ENCODE measurements at places on chromosomes 13 and 19.

- no peak for DNase-seq
Measured at GRCh38 chr13:59843040-59843439, 320.7 kb downstream of the DIAPH3 start.

DNA sequence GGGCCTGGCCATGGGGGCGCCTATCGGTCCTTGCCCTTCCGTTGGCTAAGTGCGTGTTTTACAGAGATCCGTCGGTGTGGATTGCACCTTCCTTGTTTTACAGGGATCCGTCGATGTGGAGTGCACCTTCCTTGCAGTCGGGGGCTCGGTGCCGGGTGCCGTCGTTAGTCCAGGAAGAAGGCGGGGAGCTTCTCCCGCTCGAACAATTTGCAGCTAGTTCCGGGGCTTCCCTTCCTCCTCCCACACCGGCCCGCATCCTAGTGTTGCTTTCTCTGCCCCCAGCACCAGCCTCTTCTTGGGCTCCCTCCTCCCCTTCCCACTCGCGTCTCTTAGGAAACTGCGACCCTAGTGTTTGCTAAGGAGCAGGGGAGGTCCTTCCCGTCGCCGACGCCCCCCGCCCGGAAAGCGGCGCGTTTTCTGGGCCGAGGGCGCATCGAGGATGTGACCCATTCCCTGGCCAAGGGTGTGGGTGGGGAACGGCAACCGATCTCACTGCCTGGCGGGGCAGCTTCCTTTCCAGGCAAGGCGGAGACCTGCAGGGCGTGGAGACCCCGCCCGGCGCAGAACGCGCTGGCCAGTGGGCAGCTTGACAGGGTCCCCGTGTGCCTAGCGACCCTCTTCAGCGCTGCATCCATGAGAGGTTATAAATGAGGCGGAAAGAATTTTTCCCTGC is 75.7 kb upstream of the ZNF91 start:
- no peak for DNase-seq

DNA sequence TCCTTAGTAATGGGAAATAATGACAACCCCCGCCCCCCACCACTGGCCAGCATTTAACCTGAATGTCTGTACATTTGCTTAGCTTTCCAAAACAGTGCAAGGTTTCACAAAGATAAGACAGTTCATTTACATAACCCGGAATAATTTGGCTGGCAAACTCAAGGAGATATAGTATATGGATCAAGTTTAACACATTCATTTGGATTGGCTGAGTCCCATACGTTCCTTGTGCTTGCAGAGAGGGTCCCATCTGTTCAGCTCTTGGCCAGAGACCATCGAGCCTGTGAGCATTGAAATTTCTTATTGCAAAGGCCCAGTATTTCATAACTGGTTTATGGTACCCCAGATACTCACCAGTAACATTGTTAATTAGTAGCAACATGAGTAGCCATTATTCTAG is 116.5 kb downstream of the GPC6 start:
- DNase-seq = no peak

- DNase-seq = no peak
Measured at GRCh38 chr19:14061081-14061749, 661 bp downstream of the PALM3 start.

- peak; percentile 92 for DNase-seq
Measured at GRCh38 chr19:5803752-5804515, 933 bp upstream of the NRTN start.

- no peak for DNase-seq
Measured at GRCh38 chr13:20297181-20297580, 65.1 kb upstream of the GJB6 start.

DNA sequence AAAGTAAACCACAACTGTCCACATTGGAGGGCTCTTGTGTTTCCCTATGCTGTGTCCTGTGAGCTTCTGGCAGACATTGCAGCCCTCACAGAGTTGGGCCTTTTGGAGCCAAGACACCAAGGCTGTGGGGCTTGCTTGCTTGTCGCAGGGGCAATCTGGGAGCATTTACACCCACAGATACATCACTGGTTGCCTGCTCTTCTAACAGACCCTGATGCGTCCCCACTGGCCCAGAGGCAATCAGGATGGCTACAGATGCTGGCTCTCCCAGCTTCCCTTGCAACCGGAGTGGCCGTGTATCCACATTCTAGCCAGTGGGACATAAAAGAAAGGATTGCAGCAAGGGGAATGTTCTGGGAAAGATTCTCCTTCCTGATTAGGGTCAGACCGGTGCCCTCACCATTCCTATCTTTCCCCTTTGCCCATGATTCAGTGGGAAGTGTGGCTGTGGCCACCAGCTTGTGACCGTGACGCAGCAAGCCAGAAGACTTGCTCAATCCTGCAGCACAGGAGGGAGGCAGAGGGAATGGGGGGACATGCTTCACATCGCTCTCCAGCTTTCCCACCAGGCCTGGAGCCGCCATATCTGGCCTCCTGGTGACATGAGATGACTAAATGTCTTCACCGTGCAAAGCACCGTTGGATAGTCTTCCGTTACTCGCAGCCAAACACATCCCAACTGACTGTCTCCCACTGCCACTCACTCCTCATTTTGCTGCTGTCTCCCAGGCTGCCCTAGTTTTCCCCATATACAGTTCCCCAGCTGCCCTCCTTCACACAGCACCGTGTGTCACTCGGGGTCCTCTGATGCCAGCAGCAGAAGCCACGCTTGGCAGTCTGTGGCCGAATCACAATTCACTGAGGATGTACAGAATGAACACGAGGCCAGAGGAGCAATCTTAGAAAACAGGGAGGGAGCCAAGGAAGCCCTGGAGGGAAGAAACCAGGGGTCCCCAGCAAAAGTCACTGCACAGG is 151.0 kb downstream of the DPF1 start:
- DNase-seq = no peak

DNA sequence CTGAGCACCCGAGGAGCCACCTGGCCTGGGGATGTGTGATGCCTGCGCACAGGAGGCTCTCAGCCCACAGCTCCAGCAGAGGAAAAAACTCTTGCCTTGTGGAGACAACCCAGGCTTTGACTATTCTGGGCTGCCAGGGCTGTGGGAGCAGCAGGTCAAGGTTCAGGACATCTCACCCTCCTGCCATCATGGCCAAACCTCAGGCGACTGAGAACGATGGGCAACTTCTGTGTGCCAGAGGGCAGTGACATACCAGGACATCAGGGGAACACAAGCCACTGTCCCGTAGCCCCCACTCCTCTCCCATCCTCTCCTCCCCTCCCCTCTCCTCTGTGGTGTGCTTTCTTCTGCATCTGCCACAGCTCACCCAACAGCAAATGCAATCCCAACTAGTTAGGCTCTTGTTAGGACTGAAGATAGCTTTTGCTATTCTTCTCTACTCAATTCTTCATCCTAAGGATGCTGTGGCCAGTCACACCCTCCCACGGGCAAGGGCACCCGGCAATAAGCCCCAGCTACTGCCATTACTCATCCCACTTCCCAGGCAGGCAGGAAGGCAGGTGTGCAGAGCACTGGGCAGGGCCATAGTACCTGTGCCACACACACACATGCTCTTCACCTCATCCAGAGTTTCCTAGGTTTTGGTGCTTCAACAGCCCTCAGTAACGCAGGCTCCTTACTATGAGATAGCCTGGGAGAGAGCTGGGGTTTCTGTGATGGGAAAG is 16.8 kb downstream of the ELL start:
- DNase-seq = no peak

- no peak for DNase-seq
Measured at GRCh38 chr19:16794456-16795441, 34.4 kb upstream of the SIN3B start.

- no peak for DNase-seq
Measured at GRCh38 chr13:96810104-96810503, 184.2 kb downstream of the OXGR1 start.

GRCh38 chr13:48181482-48182145 is 51.4 kb upstream of the ITM2B start:
- no peak for DNase-seq

DNA sequence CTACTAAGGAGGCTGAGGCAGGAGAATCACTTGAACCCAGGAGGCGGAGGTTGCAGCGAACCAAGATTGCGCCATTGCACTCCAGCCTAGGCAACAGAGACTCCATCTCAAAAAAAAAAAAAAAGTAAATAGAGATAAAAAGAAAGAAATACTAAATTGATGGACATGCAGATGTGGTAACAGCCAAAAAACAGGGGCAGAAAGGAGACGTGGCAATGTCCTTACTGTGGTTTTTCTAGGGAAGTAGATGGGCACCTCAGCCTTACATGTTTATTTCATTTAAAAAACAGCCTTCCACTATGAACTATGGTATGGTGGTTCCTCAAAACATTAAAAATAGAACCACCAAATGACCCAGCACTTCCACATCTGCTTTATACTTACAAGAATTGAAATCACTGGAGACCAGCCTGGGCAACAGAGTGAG is 6.5 kb upstream of the EIF3G start:
- DNase-seq = no peak

DNA sequence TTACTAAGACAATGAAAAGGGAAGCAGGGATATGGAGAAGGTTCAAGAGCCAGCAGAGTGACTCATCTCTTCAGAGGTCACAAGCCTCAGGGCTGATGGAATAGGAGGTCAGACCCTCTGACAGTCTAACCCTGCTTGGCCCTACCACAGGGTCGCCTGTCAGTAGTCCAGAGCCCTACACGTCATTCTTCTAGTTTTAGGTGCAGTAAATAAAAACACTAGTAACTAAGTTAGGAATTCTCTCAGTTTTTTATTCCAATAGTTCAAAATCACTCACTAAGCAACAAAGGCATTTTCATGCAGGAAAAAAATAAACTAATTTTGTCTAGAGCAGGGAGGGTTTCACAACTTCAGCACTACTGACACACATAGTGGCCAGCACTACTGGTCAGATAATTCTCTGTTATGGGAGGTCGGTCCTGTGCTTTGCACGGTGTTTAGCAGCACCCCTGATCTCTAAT is 27.2 kb downstream of the FOXO1 start:
- DNase-seq = no peak

DNA sequence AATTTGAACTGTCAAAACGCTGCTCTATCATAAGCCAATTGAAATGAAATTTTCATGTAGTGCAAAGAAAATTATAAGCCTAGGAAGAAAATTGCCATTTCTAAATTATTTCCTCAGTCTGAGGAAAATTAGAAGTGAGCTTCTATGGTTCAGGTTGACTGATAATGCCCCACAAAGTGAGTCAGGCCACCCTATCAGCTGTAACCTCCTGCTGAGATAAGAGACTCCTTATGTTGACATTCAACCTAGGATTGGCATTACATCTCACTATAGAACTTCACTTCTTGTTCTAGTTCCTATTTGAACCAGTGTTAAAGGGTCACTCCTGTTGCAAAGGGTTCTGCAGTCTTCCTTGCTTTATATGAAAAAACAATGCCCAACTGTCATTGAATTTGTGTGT is 32.6 kb upstream of the RFC3 start:
- DNase-seq = no peak

DNA sequence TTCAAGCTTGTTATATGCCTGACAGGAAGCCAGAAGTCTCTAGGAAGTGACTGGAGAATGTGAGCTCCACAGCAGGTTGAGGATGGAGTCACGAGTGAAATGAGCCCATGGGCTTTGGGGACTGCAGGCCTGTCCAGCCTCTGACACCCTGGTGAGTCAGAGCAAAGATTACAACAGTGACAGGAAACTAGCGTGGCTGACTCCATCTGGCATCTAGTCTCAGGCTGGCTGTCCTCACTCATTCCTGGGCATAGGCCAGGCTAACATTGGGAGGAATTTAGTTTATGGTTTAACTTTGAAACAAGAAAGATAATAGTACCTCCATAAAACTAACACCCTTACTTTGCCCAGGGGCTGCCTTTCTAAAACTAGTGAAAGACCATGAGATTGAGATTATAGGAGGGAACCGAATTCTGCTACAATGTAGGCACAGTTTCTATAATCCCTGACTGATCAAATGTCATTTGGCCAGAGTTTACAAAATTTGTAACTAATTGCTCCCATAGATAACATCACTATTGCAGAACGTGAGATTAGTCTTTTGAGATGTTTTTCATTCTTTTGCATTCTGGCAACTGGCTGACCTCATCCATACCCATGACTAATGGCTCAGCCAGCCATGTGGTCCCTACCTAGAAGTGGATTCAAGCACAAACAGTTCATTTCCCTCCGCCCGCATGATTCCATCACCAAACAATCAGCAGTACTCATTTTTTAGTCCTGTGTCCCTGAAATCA is 28.4 kb downstream of the PSG1 start:
- no peak for DNase-seq

DNA sequence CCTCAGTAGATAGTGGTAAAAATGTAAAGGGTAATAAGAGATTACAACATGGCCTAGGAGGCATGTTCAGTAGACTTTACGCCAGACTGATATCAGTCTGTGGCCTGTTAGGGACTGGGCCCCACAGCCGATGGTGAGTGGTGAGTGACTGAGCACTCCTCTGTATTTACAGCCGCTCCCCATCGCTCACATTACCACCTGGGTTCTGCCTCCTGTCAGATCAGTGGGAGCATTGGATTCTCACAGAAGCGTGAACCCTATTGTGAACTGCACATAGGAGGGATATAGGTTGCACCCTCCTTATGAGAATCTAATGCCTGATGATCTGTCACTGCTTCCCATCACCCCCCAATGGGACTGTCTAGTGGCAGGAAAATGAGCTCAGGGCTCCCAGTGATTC is 17.9 kb downstream of the NLRP11 start:
- no peak for DNase-seq

DNA sequence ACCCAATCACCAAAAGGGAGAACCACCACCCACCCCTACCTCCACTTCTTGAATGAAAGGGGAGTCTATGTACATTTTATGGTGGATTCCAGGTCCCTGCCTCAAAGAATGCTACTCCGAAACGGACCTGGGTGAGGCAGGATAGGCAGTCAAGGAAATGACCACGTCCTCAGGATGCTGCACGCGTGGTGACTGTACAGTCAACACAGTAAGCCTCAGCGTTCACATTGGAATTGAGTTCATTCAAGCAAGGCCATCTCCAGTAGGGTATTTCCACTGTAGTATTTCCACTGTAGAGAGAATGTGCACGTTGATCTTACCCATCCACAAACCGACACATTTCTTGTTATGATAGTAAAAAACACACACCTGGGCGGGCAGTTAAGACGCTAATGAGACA is 16.9 kb downstream of the ZSCAN5C start:
- DNase-seq = no peak

- no peak for DNase-seq
Measured at GRCh38 chr13:71789037-71789436, 78.0 kb downstream of the DACH1 start.

DNA sequence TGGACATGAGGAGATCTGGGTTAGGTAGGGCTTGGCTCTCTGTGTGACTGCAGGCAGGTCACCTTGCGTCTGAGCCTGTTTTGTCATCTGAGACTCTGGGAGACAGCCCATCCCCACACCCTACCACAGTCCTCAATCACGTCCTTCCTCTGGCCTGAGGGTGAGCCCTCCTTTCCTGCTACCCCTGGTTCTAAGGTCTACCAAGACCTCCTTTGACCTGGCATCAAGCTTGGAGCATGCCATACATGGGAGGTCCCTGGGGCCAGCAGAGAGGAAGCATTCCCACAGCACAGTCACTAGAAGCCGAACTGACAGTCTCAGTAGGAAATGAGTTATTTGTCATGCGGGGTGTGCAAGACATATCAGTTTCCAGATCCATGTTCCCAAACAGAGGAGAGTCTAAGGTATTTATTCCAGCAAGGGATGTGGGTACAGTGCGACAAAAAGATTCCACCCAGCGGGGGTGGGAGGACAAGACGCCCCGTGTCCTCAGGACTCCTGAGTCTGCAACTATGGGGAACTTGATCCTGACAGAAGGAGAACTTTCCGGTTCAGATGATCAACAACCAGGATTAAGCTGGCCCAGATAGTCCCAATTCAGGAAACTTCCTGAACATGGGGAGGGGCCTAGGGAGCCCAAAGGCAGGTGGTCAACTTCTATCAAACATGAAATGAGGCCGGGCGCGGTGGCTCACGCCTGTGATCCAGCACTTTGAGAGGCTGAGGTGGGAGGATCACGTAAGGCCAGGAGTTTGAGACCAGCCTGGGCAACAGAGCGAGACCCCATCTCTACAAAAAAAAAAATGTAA is 9.5 kb downstream of the ARRDC2 start:
- no peak for DNase-seq
